Fibroblast of the conjunctiva (primary cell): ENCODE measurements at places on chromosomes 12 and 14.

- DNase-seq, result peak; percentile 94
Measured at GRCh38 chr14:21071225-21072030, 1.3 kb downstream of the ARHGEF40 start.

GRCh38 chr12:54590978-54591591 is 2.6 kb upstream of the PPP1R1A start:
- no peak for DNase-seq

GRCh38 chr12:80936642-80937390 is 918 bp downstream of the LIN7A start:
- no peak for DNase-seq

DNA sequence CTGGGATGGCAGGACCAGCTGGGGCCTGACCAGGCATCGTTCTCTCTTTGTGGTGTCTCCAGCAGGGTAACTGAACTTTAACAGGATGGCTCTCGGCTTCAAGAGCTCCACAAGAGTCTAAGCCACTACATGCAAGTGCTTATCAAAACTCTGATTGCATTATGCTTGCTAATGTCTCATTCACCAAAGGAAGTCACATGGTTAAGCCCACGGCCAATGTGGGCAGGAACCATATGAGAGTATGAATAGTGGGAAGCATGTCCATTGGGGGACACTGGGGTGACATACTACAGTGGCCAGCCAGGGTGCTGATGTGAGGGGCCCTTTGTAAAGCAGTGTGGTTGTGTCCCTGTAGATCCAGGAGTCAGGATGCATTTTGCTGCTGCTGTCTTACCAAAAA is 35.0 kb upstream of the KCNA5 start:
- no peak for DNase-seq

DNA sequence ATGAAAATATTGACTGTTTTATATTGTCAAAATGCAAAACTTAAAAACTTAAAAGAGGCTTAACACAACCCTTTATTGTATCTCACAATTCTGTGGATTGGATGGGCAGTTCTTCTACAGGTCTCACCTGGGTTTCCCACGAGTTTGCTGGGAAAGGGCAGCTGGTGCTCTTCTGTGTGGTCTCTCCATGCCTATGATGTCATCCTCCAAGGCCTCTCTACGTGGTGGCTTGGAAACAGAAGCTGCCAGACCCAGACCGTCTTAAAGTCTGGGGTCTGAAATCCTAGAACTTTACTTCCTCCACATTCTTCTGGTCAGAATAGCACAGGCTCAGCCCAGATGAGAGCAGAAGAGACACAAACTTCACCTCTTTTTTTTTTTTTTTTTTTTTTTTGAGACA is 36.5 kb upstream of the KICS2 start:
- DNase-seq, result no peak

- no peak for DNase-seq
Measured at GRCh38 chr14:83777516-83777915, 1752.4 kb upstream of the FLRT2 start.

- no peak for DNase-seq
Measured at GRCh38 chr14:71629765-71630492, 302.3 kb upstream of the RGS6 start.

DNA sequence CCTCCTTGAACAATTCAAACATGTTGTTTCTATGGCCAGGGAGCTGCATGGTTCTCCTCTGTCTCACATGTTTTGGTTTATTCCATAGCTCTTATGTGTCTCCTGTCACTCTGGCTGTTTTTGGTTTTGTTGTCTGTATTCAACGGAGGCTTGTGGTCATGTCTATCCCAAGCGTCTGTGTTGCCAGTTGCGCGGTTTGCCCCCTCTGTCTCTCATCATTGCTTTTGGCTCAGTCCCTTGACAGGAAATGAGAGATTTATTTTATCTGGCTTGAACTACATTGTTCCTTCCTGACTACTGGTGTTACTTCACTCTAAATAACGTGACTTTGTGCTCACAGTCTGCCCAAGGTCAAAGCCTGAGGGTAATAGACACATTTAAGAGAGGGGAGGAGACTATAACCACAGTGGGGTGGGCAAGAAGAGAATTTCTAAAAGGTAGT is 96.4 kb upstream of the SOX5 start:
- DNase-seq, result no peak

DNA sequence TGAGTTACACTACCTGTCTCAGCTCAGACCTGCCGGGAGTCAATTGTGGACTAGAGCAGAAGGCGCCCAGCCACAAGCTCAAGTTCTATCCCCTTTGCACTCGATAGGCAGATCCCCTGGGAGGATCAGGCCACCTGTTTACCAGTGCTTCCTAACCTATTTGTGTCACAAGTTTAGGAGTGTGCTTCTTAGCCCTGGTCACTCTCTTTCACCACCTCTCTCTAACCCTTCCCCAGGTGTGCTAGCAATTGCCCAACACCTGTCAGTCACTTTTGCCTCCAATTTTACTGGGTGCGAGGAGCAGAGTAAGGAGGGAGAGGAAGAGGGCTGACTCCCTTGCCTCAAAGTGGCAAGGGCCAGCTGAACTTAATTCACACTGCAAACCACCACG is 745 bp upstream of the NAA30 start:
- no peak for DNase-seq
